ENCODE measurements at places on chromosomes 16 and 17. TPM values are rescaled to one million over a fixed set of nuclear protein-coding genes. Genes with fewer than 3 reads are reported as not detected.

The MFSD6L gene
- polyA plus RNA-seq: not detected

The CTNS gene
- polyA plus RNA-seq: 10.9 TPM

The C16orf96 gene
- polyA plus RNA-seq: 0.04 TPM

The MFAP4 gene
- 19.4 TPM for polyA plus RNA-seq

The OR3A2 gene
- not detected for polyA plus RNA-seq

All from heart left ventricle (tissue), 16 donors.